ENCODE measurements at places on chromosomes 4 and X.

DNA sequence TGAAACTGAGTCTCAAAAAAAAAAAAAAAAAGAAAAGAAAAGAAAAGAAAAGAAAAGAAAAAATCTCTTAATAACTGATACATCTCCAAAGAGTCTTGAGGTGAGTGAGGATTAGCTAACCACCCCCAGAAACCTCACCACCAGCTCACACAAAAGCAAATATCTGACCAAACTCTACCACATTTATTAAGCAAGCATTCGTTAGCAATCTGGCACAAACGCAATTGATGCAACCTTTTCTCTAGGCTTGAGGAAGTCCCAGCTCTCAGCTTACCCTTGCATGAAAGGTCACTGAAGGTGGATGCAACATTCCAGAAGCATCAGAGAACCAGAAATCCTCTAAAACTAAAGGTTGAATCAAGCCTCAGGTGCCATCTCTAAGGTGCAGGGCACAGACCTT, 231.9 kb upstream of the BCOR start:
- DNase-seq, result no peak

GRCh38 chrX:154457491-154458115, 478 bp upstream of the PLXNA3 start:
- peak; percentile 73 for DNase-seq

DNA sequence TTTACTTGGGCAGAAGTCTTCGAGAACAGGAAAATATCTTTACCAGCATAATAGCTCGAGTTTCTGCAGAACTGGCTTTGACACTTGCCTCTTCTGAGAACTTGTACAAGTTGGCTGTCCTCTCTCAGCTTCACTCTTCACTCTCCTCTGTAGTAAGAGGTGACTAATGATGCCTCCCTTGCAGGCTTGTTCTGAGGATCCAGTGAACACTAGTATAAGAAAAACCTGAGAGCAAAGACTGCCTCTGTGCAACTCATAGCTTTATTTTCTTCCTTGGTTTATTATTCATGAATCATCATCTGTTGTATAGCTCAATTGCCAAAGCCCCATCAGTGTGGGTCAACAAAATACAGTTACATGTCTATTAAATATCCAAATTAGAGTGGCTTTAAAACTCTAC, 266.7 kb upstream of the CLNK start:
- DNase-seq, result no peak

GRCh38 chr4:187767687-187768086, 227.9 kb upstream of the ZFP42 start:
- DNase-seq, result no peak

DNA sequence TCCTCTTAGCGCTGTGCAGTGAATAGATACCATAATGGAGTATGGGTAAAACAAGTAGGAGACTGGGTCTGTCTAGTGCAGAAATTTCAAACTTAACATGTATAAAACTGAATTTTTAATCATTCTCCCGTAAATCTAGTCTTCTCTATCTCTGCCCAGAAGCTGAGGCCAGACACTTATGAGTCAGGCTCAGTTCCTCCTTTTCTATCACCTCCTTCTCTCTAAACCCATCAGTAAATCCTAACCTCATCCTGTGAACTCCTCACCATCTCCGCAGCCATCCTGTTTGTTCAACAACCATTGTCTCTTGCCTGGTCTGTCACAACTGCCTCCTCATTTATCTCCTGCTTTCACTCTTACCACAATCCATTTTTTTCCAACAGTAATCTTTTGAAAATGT, 19.8 kb upstream of the SGMS2 start:
- DNase-seq, result no peak

GRCh38 chrX:22110729-22111494, 78.8 kb downstream of the PHEX start:
- DNase-seq, result no peak

GRCh38 chr4:142565771-142566170, 280.3 kb downstream of the INPP4B start:
- no peak for DNase-seq

DNA sequence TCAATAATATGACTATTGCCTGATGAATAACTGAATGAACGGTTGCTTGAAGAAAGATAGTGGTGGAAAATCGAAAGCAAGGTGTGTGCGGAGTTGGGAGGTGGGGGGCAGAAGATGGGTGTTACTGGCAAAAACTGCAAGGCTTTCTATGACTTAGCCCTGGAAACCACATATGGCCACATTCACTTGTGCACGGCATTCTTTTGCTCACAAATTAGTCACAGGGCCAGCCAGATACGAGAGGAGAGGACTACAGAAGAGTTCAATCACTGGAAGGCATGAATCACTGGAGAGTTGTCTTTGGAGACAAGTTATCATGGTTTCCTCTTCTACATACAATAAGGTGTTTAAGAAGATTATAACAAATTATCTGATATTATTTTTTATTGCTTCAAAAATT, 626.5 kb upstream of the CPEB2 start:
- no peak for DNase-seq

- no peak for DNase-seq
Observed at GRCh38 chr4:48369771-48370170, 28.4 kb downstream of the SLAIN2 start.

DNA sequence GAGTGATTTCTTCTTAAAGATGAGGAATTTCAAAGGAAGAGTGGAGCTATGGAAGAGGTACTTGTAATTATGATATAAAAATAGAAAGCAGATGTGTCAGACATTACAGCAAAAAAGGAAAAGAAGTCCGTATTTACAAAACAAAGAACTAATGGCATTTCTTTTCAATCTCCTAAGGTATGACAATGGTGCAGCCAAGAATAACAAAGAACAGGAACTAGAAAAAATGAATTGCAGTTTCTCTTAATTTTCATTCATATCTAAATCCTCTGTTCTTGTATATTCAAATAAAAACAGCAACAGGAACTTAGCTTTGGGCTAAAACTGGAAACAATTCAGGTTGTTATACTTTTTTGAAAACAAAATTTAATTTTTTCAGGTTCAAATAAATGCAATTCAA, 105.1 kb downstream of the SPRY1 start:
- no peak for DNase-seq

DNA sequence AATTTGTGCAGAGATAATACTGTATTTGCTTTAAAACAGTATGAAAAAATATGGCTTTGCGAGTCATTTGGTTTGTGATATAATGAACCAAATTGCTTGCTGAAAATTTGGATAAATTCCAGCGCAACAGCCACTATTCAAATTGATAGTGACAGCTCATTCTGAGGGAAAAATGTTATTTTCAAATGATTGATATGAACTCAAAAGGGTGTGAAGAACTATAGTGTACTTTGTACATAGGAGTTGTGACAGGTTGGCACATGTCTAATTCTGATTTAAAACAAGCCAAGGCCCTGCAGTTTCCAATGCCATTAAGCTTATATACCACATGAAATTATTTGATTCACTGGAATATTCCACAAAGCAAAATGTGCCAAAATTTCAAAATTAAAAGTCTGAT, 1628.9 kb upstream of the AGA start:
- no peak for DNase-seq

DNA sequence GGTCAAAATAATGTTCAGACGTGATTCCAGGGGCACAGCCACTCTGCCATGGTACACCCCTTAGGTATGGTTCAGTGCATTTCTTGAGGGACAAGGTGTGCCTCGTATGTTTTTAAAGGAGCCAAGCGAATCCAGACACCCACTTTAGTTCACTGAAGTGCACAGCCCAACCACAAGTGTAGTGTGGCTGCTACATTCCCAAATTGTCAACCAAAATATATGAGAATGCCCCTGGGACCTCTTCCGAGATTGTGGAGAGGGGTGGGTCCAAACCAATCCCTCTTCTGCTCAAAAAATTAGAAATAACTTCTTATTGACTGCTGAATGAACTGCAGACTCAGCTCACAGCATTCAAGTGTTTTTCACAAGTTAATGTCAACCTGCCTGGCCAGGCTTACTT, 7.4 kb upstream of the BRS3 start:
- no peak for DNase-seq

DNA sequence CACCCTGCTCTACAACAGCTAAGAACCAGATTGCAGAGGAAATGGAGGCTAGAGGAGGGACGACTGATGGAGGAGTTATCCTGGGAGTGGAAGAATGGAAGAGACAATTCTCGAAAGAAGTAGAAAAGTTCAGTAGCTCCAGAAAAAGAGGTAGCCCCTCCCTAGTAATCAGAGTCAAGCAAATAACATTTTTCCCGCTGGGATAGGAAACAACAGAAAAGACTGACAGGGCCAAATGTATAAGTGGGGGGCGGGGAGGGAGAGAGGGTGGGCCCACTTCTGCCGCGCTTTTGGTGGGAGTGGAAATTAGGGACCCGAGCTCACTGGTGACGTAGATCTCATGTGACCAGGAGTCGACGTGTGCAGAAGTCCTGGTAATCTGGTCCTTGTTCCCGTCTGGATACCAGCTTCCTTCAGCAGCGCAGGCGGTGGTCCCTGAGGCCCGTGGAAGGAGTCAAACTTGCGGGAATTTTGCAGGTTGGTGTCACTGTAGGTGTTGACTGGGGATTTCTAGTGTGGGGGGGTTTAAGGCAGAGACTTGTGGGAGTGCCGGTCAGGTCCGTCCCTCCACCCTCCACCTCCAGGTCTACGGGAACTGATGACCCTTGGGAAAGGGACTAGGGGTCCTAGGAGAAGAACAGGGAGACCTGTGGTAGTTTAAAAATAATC, at the start of gene TCEAL9:
TSS of gene TCEAL9 (plus strand) at position 377 of the 669 bp plus-strand sequence. CDS start 1,179 bp downstream, outside the sequence.
- DNase-seq, result peak; percentile 14

DNA sequence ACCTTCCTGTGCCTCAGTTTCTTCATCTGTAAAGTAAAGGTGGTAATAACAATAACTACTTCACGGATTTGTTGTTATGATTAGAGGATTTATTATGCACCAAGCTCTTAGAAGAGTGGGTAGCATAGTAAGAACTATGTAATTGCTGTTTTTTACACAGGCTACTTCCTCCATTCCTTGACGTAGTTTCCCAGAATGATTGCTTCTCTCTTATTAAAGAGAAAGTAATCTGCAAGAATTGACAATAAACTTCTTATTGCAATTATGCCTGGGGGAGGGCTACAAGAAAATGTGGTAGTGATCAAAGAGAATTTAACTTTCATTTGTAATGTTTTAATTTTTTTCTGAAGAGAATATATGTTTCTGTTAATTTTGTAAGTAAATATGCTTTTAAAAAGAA, 238.7 kb downstream of the GASK1B start:
- no peak for DNase-seq

GRCh38 chr4:101730291-101731117, 60.0 kb upstream of the BANK1 start:
- DNase-seq, result peak; percentile 11

DNA sequence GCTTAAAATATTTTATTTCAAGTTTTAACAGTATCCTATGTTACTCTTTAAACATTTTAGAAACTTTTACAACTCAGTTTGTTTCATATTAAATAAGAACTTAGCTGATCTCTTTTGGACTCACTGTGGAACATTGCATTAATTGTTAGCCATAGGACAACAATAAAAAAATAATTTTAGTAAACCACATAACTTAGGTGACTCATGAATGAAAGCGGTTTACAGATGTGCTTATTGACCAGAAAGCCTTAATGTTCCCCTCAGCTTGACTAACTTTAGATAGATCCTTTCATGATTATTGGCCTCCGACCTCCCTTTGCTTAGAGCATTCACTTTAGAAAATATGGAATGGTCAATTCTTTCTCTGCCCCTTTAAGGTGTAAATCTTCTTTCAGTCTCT, 783.5 kb upstream of the MAGEB2 start:
- DNase-seq, result no peak

DNA sequence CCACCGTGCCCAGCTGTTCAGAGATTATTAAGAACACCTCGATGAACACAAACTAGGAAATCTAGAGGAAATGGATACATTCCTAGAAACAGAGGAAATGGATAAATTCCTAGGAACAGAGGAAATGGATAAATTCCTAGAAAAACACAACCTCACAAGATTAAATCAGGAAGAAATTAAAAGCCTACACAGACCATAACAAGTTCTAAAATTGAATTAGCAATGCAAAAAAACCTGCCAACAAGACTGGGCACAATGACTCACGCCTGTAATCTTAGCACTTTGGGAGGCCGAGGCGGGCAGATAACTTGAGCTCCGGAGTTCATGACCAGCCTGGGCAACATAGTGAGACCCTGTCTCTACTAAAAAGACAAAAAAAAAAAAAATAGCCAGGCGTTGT, 13.1 kb upstream of the IDS start:
- DNase-seq, result no peak

- no peak for DNase-seq
Observed at GRCh38 chrX:13087322-13088155, 43.1 kb upstream of the FAM9C start.

- DNase-seq, result no peak
Observed at GRCh38 chrX:131783555-131784308, 239.4 kb upstream of the STK26 start.

DNA sequence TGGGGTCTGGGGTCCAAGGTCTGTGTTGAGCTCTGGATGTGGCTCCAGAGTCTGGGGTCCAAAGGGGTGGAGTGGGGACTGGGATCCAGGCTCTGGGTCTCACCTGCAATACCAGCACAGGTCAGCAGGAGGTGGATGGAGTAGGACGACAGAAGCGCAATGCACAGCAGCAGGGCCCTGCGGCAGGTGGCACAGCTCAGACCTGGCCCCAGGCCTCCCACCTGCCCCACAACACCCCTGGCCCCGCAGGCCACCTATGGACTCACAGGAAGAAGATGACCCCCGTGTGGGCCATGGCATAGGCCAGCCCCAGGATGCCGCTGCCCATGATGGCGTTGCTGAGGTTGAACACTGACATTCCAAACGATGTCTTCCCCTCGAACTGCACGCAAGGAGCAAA, 3.4 kb downstream of the SLC38A5 start:
- DNase-seq, result peak; percentile 56

GRCh38 chr4:4724321-4724720, 135.1 kb upstream of the MSX1 start:
- DNase-seq, result no peak

- DNase-seq, result peak; percentile 45
Observed at GRCh38 chr4:87497159-87497558, 32.0 kb downstream of the SPARCL1 start.

GRCh38 chr4:7960790-7961655, 21.4 kb upstream of the AFAP1 start:
- no peak for DNase-seq

GRCh38 chr4:142126890-142127497, 490.6 kb downstream of the IL15 start:
- peak; percentile 13 for DNase-seq

DNA sequence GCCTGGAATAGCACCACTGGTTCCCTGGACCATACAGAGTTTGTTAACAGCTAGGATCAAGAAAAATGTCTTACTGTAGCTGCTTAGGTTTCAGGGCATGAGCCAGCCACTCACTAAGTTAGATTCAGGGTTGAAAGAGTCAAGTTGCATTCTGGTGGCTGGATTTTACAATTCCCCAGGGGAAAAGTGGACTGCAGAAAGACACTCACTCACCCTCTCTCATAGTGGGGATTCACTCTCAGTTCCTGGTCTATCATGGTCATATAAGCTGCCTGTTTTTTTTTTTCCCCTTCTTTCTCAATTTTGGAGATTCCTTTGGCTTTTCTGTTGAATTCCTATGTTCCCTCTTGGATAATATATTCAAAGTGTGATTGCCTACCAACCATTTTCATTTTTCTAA, 744.2 kb upstream of the GRIA3 start:
- DNase-seq, result no peak

GRCh38 chr4:81531410-81531809, 59.7 kb upstream of the RASGEF1B start:
- no peak for DNase-seq
